ENCODE measurements at places on chromosomes 5 and 9. TPM values are rescaled to one million over a fixed set of nuclear protein-coding genes. Genes with fewer than 3 reads are reported as not detected.

IFNA13 gene
- total RNA-seq: not detected

DNA sequence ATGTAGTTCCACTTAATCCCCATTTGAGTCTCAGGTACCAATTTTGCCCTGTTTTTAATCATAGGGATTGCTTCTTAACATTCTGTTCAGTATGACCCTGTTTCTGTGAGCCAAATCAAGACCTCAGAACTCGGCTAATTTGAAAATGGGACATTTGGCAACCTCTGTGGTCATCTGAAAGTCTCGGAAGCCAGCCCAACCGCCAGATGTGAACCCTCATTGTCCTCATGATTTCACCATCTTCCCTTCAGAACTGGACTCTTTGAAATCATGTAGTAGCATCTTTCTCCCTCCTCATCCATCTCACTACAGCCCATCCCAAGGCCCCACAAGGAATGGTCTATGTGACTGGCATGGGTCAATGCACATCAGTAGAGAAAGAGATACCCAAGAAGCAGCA is 88.9 kb downstream of the S1PR3 start:
- no peak for DNase-seq

GRCh38 chr9:89871871-89872331 is 267.1 kb downstream of the GADD45G start:
- no peak for DNase-seq

DNA sequence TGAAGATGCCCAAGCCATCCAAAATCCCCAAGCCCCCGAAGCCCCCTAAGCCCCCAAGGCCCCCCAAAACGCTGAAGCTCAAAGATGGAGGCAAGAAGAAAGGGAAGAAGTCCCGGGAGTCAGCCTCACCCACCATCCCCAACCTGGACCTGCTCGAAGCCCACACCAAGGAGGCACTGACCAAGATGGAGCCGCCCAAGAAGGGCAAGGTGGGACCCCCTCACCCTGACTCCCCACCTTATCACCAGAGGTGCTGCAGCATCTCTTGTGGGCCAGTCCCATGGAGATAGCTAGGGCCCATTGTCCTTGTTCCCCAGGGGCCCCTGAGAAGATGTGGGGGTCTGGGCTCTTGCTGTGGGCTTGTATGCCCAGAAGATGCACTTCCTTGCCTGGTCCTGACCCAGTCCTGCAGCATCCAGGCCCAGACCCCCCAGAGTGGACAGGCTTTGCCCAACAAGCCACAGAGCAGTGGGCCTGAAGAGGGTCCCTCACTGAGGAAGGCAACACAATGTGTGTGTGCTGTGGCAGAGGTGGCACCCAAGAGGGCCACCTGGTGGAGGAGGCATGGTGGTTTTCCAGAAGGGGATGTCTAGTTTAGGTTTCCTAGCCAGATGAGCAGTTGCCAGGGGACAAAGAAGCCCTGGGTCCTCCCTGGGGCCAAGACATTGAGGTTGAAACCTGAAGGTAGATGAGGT is 84.1 kb downstream of the PHF2 start:
- DNase-seq: peak; percentile 7

ZNF462 gene
- 101 TPM for total RNA-seq

DNA sequence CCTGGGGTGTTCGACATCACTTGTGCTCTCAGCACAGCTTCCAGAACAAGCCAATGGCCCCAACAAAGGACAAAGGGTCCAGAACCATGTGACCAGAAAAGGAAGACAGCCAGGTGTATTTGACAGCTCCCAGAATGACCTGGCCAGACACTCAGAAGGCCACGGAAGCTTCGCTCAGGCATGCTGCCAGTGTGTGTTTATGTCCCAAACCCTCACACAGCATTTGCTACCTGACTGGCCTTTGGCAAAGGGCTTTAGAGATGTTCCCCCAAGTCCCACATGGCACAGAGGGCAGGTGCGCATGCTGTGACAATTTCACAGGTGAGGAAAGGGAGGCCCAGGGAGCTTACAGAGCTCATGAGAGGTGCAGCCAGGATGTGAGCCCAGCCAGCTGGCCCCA is 39.5 kb downstream of the MED10 start:
- DNase-seq: no peak

FUT7 gene
- not detected for total RNA-seq

GRCh38 chr5:125575891-125576505 is 829.6 kb upstream of the ZNF608 start:
- DNase-seq: peak; percentile 19

GRCh38 chr9:14405176-14405706 is 91.3 kb upstream of the NFIB start:
- DNase-seq: no peak

SMIM32 gene
- total RNA-seq: 0.18 TPM

FOXD4L4 gene
- 0.14 TPM for total RNA-seq
